Right forelimb (tissue), 1 donor: ENCODE measurements at places on chromosomes 13 and 19.

DNA sequence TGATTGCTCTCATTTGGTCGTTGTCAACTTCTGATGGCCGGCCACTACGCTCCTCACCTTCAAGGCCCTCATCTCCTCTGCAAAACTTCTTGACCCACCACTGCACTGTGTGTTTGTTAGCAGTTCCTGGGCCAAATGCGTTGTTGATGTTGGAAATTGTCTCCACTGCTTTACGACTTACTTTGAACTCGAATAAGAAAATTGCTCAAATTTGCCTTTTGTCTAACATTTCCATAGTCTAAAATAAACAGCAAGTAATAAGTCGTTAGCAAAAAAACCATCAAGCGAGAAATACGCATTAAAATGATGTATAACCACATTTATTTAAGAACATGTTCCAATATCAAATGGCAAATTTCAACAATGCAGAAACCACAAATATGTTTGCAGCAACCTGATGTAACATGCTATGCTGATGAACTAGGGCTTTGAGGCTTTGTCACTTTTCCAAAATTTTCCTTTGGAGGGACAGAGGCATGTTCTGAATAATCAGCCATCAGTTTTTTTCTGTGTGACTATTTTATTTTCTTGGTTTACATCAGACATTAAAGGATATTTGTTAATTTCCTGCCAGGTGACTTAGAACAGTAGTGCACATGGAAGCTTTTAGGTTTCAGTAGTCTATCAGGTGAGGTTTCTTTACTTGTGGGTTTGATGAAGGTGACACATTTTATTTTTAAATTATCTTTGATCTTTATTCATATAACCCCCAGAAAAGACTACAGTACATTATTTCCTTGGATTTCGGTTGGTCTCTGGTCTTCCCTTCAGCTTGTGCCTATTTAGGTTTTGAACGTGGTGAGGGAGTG lies 74.7 kb upstream of the TEX29 start:
- no peak for DNase-seq

GRCh38 chr13:107886118-107886517 lies 329.2 kb downstream of the LIG4 start:
- no peak for DNase-seq

DNA sequence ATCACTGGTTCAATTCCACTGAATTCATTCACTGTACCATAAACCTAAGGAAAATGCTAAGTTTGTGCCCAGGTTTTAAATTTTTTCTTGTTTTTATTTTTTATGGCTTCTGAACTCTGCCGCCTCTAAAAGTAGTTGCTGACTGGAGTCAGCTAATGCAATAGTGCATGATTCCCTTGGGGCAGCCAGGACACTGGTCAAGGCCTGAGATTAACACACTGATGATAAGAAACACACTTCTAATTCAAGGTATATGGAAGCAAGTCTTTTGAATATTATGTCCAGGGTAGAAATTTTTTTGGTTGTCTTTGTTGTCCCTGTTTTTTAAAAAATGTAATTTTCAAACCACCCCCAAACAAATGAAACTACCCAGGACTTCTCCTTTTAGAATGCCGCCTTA lies 72.2 kb downstream of the CDADC1 start:
- DNase-seq, result no peak

GRCh38 chr13:43227721-43228120 lies 204.3 kb downstream of the DNAJC15 start:
- DNase-seq, result no peak

DNA sequence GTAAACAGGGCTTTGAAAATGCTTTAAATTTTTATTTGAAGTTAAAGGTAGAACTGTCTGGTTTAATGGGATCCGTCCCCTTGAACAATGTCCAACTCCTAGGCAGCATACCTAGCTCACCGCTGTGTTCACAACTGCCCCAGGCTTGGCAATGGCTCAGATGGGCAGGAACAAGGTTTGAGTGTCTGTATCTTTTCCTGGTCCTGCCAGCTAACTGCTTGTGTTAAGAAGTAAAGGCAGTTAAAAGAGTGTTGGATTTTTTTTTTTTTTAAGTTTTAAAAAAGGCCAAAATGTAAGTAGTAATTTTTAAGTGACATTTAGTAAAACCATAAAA lies 66.7 kb upstream of the FNDC3A start:
- DNase-seq, result no peak

GRCh38 chr13:96958286-96958891 lies 35.9 kb downstream of the OXGR1 start:
- no peak for DNase-seq

DNA sequence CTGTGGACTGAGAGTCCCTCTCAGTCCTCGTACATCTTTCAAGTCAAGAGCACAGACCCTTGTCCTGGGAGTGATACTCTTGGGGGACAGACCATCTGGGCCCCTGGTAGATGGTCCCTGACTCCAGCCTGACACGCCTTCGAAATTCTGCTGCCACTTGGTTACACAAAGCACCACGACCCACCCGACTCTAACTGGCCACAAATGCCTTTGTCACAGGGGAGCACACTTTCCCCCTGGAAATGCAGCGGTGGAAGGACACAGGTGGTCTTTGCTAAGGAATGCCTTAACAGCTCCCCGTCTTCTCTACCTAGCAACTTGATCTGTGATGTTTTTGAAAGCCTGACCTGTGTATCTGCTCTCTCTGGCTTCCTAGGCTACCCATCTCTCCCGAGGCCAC lies 13.8 kb upstream of the DHRS12 start:
- DNase-seq, result no peak

DNA sequence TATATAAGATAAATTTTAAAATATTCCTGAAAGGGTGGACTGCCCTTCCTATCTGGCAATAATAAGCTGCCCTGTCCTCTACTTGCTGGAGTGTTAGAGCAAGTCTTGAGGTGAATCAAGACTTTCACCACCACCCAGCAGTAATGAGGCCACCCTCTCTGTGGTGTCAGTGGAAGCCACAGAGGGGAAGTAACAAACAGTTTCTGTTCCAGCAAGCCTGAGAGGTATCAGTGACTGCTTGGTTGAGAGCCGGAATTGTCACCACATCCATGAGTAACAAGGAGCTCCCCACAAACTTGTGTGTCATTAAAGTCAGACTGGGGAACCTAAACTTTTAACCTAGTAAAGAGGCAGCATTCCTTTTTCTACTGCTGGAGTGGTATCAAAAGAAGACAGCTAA lies 532.7 kb upstream of the SPRY2 start:
- no peak for DNase-seq

GRCh38 chr19:18349524-18350128 lies 9.2 kb downstream of the PGPEP1 start:
- DNase-seq, result no peak

DNA sequence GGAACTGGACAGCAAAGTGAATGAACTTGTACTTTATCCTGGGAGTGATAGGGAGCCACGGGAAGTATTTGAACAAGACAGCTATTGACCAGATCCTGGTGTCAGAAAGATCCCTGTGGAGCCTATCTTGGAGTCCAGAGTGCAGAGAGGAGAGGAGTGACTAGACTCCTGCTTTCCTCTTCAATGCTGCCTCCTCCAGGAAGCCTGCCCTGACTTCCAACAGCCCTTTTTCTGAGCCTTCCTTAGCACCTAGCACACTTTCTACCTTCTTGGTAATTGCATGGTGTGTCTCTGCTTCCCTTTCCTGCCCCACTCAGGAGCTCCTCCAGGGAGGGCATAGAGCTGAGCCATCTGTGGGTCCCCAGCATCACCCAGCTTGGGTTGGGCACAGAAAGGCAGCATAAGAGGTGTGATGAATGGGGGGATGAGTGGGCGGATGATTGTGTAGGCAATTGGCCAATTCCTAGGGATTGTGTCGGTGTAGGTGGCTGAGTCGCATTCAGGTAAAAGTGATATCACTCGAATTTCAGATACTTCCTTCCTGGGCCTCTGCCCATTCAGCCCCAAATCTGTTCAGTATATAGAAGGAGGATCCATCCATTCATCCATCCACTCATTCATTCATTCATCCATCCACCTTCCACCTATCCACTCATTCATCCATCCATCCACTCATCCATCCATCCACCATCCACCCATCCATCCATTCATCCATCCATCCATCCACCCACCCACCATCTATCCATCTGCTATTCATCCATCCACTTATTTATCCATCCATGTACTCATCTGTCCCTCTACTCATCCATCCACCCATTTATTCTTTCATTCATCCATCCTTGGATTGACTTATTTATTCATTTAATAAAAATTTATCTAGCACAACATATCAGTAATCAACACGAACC lies 26.9 kb downstream of the CYP4F22 start:
- no peak for DNase-seq

DNA sequence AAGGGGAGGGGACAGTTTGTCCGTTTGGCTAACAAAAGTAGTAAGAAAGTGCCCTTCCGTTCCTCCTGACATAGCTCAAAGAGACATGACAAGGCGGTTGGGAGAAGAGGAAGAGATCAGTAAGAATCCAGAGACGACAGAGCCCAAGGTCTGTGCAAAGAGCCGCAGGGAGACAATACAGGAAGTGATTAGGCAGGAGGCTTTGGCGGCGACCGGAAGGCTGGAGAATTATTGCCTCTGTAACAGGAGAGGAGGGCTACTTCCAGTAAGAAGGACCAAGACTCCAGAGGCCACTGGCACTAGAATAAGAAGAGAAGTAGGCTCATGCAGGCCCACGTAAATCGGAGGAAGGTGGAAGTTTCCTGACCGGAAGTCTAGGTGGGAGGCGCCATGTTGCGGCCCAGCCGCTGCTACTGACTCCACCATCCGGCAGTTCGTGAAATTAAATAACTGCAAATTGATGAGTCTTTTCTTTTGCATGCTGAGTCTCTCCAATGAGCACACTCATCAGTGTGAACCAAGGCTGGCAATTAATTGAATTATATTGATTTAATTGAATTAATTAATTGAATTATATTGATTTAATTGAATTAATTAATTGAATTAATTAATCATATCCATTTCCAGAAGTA lies 9.9 kb downstream of the RFX2 start:
- DNase-seq, result peak; percentile 57

GRCh38 chr13:45339867-45340266 lies 1.1 kb downstream of the TPT1 start:
- no peak for DNase-seq

DNA sequence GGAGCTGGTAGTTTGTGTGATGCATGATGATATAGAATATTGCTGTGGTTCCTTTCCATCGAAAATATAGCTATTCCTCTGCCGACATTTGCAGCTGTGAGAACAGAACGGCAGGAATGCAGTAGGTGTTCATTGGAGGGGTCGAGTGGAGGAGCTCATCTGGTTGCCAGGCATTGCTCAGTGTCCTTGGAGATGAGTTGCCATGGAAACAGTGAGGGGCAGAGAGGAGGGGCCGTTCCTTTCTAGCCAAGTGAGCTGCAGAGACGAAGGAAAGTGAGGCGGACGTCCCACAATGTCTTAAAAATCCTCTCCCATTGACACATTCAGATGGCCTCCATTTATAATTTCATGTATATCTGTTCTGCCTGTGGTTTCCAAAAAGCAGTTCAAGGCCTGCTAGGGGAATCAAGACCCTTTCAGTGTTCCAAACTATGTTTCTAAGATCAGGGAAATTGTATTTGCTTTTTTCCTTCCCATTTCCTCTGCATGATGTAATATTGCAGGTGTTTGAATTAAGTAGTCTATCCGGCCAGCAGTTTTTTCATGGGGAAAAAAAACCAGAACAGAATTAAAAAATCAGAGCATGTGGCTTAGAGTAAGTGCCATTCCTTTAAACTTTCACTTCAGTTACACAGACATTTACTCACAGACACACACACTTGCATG lies 41.2 kb upstream of the ZNF835 start:
- DNase-seq, result no peak

DNA sequence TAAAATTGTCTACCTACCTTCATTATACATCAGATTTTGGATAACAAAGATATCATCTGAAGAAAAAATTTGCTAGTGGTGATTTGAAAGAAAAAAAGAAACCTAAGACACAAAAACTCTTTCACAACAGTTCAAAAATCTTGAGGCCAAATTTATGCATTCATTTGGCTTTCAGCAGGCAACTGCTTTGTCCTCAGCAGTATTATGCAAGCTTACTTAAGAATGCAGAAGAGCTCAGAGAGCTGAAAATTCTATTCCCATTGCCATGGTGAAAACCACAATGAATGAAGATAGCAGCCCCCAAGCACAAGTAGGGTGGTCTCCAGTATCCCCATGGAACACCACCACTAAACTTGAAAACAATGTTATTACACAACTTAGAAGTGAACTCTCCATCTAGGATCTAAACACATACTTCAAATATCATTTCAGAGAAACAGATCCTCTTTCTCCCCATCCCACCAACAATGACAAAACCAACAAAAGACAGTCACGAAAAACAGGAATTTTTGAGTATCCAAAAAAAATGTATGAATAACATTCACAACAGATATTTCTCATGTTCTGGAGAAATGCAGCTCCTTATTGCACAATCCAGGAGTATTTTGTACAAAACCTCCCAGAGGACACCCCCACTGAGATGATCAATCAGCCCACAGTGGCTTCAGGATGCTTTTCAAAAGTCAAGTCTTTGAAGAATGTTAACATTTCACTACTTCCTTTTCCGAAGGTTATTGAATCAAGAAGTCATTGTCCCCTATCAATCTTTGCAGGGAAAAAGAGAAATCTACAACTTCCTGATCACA lies 192.7 kb downstream of the LHFPL6 start:
- DNase-seq, result no peak

DNA sequence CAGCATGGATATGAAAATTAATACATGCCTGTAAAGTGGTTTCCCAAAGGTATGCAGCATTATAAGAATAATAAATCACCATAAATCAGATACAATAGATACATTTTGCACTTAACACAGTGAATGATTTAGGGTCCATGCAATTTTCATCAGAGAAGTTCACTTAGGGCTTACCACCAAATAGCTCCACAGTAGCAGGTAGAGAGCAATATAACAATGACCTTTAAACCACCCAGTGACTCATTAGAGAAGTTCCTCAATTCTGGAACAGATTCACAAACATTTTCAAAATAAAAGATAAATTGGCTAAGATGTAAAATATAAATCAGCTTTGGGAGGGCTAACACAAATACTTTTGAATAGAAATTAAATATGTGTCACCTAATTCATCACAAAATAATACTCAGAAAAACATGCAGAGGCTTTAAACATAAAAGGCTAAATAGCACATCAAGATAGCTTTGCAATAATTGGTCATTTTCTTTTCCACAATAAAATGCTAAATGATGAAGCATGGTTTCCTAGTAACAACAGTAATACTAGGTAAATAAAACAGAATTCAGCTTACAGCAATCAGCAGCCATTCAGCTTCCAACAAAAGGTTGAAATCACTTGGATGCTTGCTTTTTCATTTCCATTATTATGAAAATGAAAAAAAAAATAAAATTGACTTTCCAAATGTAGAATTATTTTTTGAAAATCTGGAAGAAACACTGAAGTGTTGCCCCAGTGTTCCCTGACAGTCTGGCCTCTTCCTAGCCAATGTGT lies 84.3 kb upstream of the NBEA start:
- no peak for DNase-seq

DNA sequence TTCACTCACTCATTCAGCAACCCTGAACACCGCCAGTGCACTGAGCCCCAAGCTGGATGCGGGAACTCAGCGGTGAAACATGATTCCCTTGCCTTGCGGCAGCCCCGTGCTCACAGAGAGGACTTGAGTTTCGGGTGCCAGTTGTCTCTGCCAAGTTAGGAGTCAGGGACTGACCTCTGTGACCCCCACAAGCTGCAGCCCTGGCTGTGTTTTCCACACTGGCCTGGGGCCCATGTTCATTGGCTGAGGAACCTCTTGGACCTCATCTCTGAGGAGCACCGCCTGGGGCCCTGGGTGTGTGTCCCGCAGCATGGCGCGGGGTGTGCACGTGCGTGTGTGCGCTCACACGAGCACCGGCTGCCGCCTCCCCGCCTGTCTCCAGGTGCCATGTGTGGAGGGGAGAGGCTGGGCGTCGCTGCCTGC lies 31.0 kb downstream of the CAPN12 start:
- no peak for DNase-seq
